ENCODE measurements at places on chromosomes 16 and 17.

- no peak for DNase-seq
These were observed 8.8 kb downstream of the SCIMP start for GRCh38 chr17:5225668-5226457.

DNA sequence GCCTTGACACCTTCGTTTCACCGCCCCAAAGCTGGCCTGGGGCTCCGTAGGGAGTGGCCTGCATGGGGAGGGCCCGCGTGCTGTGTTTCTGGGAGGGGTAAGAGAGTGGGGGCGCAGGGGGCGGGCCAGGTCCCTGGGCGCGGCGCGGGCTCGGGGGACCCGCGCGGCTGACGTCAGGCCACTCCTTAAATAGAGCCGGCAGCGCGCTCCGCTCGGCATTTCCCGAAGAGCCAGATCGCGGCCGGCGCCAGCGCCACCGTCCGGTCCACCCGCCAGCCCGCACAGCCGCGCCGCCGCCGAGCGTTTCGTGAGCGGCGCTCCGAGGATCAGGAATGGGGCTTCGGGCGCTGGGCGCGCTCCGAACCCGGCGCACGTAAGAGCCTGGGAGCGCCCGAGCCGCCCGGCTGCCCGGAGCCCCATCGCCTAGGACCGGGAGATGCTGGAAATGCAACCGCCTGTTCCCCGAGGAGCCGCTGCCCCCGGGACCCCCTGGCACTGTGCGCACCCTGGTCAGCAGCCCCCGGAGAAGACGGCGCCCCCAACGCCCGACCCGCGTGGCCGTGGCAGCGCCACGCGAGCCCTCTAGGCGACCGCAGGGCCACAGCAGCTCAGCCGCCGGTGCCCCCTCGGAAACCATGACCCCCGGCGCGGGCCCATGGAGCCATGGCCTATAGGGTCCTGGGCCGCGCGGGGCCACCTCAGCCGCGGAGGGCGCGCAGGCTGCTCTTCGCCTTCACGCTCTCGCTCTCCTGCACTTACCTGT is at the start of gene HS3ST2:
Gene HS3ST2 (plus strand): TSS at position 215 of the 763 bp plus-strand sequence. CDS start 449 bp downstream, at position 664.
- peak; percentile 76 for DNase-seq

DNA sequence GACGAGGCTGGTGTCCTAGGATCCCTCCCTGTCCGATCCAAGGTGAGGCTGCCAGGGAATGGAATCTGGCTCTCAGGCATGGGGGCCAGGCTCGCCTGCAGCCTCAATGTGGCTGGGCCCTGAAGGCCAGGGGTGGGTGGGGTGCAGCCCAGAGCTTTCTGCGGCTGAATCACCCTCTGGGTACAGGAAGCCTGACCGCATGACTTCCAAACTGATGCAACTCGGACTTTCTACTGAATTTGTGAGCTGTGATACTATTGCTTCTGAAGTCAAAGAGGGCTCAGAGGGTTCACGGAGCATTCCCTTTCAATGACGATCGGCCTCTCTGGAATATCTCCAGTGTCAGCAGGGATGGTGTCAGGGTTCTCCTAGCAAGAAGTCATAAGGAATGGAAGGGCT is 123.7 kb downstream of the METRNL start:
- peak; percentile 92 for DNase-seq

DNA sequence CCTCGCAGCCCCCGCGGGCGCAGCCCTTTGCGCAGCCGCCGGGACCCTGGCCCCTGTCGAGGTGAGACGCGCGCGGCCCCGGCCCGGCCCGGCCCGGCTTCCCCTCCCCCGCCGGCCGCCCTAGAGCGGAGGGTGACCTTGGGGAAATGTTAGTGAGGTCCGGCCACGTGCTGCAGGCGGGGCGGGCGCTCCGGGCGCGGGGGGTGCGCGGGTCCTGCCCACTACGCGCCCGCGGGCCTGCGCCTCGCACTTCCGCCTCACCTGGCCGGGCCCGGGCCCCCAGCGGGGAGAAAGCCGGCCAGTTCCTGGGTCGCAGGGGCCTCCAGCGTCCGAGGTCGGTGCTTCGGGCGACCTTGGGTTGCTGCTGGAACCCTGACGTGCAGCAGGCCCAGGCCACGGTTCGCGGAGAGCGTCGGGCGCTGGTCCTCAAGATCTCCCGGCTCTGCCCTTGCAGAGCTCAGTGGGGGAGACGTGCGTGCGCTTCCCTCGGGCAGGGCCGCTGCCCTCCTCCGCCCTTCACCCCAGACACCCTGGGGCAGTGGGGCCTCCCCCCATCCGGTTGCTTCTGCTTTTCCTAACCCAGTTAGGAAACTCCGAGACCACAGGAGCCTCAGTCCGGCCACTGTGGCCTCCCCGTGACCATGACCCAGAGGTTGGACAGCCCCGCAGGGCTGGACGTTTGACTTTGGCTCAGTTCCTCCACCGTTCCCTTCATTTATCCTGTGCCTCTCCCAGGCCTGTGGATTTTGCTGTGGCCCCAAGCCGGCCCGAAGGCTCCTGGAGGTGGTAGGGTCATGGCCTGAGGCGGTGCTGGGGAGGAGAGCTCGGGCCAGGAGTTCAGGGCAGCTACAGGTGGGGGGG is 791 bp downstream of the MCRIP2 start:
- DNase-seq = no peak

DNA sequence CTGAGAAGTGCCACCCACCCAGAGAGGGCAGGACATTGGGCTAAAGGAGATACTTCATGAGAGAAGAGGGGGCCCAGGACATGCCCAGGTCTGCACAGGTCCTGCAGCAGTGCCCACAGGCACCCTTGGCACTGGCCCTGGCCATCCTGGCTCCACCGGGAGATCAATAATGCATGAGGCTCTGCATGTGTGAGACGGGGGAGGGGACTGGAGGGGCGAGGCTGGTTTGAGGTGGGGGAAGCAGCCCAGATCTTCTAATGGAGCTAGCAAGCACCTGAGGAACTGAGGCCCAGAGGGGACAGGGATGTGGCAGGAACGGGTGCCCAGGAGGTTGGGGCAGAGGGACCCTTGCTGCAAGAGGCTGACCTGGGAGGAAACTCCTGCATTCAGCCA is 567 bp downstream of the OSBPL7 start:
- DNase-seq = no peak

- no peak for DNase-seq
These were observed 11.3 kb downstream of the NUBP1 start for GRCh38 chr16:10754941-10755340.

DNA sequence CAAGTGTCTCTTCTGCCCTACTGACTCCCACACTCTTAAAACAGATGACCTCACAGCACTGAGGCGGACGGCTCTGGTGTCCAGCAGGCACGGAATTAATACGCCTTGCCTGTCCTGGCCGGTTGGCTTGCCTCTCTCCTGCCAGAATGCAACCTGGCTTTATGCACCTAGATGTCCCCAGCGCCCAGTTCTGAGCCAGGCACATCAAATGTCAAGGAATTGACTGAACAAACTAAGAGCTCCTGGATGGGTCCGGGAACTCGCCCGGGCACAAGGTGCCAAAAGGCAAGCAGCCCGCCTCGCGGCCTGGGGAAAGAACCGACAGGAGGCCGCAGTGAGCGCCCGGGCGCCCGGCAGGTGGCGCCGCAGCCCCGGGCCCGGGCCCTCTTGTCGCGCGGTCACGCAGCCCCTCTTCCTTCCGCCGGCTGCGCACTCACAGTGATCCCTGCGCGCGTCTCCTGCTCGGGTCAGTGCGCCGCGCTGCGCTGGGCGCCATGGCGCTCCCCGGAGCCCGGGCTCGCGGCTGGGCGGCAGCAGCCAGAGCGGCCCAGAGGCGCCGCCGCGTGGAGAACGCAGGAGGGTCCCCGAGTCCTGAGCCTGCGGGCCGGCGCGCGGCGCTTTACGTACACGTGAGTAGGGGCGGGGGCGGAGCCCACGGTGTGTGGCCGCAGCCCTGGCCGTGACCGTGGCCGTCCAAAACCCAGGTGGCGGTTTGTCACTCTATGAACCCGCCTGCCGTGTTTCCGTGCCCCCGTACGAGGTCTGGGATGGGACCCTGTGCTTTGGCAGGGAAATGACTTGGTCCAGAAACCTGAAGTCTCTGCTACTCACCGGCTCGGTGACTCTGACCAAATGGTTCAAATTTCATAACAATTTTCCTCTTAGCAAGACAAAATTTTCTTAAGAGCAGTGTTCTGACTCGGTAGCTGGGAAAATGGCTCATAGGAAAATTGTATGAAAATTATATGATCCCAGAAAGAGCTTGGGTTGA is at the start of gene RSAD1:
Gene RSAD1 (plus strand): TSS at position 470 of the 991 bp plus-strand sequence. CDS start 25 bp downstream, at position 495.
- DNase-seq = peak; percentile 80

- DNase-seq = peak; percentile 93
These were observed at the start of gene DNAH9 for GRCh38 chr17:11598274-11599221. TSS of gene DNAH9 (plus strand) at chr17:11598470. CDS start at chr17:11598499, 29 bp downstream.
